ENCODE measurements at places on chromosomes 13 and 19.

DNA sequence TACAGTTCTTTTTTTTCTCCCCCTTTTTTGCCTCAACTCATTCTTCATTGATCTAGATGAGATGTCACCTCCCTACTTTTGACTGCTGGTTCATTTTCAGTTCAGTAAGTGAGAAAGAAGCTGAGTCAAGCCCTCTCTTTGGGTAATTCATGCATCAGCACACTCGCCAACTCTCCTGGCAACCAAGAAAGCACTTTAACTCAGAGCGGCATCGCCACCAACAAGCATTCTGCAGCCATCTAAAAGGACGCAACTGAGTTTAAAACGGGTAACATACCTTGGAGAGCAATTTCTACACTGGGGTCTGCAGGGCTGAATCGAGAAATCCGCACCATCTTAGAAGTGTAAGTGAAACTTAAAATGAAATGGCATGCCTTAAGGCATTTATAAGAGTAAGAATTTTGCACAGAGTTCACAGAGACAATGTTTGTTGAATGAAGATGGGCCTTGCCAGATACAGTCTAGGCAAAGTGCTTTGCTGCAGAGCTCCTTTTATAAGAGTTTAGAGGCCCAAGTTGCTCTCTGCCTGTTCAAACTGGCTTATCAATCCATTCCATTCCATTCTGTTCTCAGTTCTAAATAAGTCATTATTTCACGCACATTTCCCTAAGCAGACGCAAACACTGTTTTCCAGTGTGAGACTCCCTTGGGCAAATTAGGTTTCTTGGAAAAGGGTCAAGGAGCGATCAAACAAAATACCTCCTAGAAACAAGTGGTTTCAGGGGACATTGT, 338.0 kb downstream of the ENOX1 start:
- DNase-seq = no peak

DNA sequence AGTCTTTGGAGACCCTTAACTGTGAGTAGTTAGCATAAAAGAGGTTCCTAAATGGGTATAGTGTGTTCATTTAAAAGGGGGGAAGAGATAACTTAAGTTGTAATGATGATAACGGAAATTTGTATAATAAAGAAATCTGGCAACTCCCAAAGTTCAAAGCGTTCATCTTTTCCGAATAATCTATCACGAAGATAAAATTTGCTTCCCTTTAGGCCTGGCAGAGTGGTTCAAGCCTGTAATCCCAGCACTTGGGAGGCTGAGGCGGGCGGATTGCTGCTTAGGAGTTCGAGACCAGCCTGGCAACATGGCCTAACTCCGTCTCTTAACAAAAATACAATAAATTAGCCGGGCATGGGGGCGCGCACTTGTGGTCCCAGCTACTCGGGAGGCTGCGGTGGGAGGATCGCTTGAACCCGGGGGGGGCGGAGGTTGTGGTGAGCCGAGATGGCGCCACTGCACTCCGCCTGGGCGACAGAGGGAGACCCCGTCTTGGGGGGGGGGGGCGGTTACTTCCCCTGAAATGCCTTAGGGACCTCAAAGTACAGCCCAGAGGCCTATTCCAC, 934 bp downstream of the N4BP2L2 start:
- DNase-seq = no peak

- peak; percentile 4 for DNase-seq
Measured at GRCh38 chr19:58229255-58229639, 533 bp downstream of the ZNF544 start.

- no peak for DNase-seq
Measured at GRCh38 chr13:101967781-101968180, 434.1 kb downstream of the FGF14 start.

- no peak for DNase-seq
Measured at GRCh38 chr19:12943437-12944044, 2.1 kb upstream of the RAD23A start.

- DNase-seq = no peak
Measured at GRCh38 chr13:90272356-90272755, 1075.1 kb upstream of the MIR17HG start.

GRCh38 chr13:27919659-27919933, 204 bp upstream of the PDX1 start:
- DNase-seq = peak; percentile 69

DNA sequence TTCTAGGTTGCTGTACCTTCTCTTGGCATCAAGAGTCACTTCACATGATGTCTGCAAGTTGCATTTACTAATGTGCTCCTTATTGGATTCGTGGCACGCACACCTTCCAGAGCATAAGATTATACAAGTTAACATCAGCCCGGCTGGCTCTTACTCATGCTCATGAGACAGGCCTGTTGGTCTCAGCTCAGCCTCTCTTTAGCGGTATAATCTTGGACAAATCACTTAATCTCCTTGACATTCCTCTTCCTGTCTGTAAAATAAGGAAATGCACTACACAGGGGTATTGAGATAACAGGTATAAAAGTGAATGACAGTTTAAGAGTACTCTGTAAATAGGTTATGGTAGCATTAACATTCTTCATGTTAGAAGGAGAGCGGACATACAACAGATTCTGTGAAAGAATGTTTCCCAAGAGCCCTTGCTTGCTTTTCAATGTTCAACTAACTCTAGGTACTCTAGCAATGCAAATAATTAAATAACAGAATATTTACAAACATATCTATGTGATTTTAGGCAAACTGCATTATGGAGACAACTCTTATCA, 181.1 kb downstream of the FGF14 start:
- DNase-seq = no peak

DNA sequence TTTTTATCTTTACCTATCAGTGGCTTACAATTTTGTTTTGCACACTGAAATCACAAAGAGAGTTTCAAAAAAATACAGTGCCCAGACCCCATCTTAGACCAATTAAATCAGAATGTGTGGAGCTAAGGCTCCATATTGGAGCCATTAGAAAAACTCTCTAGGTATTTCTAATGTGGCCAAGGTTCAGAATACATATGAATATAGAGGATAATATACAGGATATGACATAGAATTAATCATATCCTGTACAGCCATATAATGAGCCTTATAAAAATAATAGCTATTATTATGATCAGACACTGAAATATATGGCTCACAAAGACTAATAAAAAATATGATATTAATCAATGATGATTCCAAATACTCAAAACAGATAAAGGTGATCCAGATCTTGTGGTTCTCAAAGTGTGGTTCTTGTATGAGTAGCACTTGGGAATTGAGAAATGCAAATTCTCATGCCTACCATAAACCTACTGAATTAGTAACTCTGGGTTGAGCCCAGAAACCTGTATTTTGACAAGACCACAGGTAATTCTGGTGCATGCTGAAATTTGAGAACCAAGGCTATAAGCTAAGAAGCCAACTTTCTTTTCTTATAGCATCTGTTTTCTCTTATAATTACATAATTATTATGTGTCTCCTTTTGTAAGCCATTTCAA, 408.0 kb downstream of the DIAPH3 start:
- no peak for DNase-seq

- no peak for DNase-seq
Measured at GRCh38 chr13:26988059-26988769, 183.4 kb downstream of the USP12 start.

- DNase-seq = peak; percentile 91
Measured at GRCh38 chr13:63190219-63190618, 1774.6 kb upstream of the PCDH20 start.

DNA sequence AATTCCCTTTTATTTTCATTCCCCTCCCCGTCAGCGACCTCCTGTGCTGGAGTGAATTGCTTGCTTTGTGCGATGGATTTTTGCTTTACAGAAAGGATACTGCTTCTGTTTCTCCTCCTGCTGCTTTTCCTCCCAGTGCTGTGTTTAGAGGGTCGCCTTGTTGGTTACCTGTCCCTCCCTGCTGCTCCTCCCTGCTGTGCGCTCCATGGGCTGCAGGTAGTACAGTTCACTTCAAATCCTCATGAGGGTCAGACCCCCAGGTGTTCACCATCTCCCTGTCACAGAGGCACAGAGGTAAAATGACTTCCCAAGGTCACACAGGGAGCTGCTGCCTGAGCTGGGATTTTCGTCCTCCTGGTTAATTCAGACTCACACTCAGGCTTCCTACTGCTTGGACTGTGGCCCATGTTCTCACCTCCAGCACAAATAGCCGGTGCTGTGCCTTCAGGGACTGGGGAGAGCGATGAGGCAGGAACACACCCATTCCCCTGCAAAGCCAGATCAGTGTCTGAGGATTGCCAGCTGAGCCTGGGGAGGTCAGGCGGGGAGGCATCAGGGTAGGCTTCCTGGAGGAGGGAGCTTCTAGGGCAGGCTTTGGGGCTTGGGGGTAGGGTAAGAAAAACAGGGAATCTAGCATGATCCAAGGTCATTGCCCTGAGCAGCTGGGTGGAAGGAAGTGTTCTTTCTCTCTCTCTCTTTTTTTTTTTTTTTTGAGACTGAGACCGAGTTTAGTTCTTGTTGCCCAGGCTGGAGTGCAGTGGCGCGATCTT, 14.4 kb downstream of the BICRA start:
- DNase-seq = no peak

GRCh38 chr13:40096357-40096901, 441.0 kb downstream of the COG6 start:
- DNase-seq = no peak

GRCh38 chr13:64529874-64530485, 2700.2 kb downstream of the PCDH9 start:
- DNase-seq = peak; percentile 12

- DNase-seq = no peak
Measured at GRCh38 chr13:21208652-21209154, 32.2 kb downstream of the MRPL57 start.

- no peak for DNase-seq
Measured at GRCh38 chr19:41297628-41298347, 12.2 kb upstream of the CCDC97 start.

- no peak for DNase-seq
Measured at GRCh38 chr13:101209206-101209893, 207.0 kb downstream of the NALCN start.

GRCh38 chr13:37433086-37433485, 165.5 kb downstream of the POSTN start:
- no peak for DNase-seq

DNA sequence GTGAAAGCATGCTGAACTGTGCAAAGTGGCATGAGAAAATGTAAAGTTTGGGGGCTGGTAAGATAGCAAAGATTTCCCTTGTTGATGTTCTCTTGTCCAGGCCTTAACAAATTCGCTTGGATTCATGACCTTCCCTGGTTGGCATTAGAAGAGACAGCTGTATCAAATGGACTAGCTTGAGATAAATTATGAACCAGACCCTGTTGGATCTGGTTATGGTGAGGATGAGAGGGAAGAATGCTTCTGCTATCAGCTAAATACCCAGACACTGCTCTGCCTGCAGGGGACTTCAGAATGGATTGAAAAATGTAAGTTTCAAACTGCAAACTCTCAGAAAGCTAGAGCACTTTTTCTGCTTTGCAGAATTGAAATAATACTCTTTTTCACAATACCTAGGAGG, 135.2 kb downstream of the EFNB2 start:
- no peak for DNase-seq

GRCh38 chr13:110340812-110341444, 33.8 kb downstream of the COL4A2 start:
- no peak for DNase-seq

- no peak for DNase-seq
Measured at GRCh38 chr19:29683009-29683408, 17.7 kb downstream of the PLEKHF1 start.

DNA sequence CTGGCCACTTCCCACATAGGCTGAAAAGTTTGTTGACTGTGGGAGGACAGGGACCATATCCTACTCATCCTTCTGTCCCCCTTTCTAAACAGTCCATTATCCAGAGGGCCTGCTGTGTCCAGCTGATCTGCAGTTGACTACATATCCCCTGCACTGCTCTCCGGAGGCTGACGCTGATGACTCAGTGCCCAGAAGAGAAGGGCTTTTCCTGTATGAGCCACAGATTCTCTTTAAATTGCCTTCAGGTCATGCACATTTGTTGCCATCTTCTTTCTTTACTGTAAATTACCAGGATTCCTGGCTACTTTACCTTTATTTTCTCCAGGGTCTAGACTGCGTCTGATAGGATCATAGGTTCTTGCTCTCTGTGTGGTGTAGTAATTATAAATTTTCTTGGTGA, 125.2 kb downstream of the LACC1 start:
- DNase-seq = no peak

- no peak for DNase-seq
Measured at GRCh38 chr13:69948016-69948415, 159.6 kb upstream of the ATXN8OS start.

Measured in NCI-H1105 (cell line).